ENCODE measurements at places on chromosomes 4 and X.

GRCh38 chrX:41085878-41086626 is 807 bp downstream of the USP9X start:
- DNase-seq, result peak; percentile 19

- DNase-seq, result no peak
These were observed 1.9 kb upstream of the MTTP start for GRCh38 chr4:99572527-99573240.

DNA sequence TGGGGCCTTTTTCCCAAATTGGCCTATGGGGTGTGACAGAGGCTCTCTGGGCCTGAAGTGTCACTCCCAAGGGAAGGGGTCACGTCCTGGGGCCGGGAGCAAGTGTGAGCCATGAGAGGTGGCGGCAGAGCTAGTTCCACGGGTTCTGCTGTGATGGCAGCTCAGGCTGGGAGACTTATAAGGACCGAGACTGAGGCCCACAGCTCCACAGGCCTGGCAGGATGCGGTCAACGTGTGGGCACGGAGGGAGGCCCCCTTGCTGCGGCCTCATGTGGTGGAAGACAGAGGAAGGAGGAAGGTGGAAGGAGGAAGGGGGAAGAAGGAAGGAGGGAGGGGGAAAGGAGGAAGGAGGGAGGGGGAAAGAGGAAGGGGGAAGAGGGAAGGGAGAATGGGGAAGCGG is 7.2 kb upstream of the CPLX1 start:
- no peak for DNase-seq

- DNase-seq, result no peak
These were observed 232.7 kb downstream of the ARHGAP24 start for GRCh38 chr4:85707611-85708010.

DNA sequence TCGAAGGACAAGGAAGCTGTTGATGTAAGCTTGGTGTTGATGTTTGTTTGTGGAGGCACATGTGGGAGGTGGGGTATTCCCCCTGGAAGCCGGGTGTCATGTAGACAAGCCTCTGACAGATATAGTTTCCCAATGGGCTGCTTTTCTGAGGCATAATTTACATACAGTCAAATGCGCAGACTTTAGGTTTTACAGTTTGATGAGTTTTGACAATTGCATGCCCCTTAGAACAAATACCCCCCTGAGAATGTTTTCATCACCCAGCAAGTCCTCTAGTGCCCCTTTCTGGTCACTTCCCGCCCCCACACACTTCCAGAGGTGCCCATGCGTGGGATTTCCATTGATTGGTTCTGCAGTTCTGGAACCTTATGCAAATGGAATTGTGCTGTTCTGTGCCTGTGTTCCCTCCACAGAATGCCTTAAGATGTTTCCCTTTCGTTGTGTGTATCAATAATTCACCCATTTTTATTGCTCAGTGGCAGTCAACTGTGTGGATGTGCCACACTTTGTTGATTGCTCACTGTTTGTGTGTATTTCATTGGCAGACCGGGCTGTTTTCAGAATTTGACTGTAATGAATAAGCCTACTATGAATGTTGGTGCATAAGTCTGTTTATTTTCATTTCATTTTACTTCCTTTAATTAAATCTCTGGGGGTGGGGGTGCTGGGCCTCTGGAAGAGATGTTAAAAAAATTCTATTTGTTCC is 8.5 kb downstream of the EVC start:
- no peak for DNase-seq

- no peak for DNase-seq
These were observed 43.1 kb upstream of the RPS6KA3 start for GRCh38 chrX:20309806-20310205.

GRCh38 chr4:28362169-28362568 is 1501.5 kb downstream of the STIM2 start:
- DNase-seq, result no peak
